ENCODE measurements at places on chromosomes 4 and X.

- DNase-seq, result no peak
Measured at GRCh38 chrX:41288641-41289040, 45.3 kb upstream of the DDX3X start.

DNA sequence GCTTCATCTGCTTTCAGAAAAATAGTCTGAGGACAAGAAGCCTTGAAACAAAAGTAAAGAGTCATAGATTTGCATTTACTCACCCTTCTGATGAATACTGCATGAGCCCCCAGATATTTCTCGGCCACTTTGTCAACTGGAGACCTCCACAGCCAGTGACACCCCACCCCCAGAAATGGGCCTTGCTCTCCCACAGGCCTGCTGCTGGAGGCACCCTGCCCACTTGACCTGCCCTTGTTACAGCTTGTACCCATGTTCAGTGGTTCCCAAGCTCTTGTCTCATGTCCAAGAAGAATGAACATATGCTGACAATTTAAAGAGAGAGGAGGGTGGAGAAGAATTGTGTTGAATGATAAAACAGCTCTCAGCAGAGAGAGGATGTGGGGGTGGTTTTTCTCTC lies 225.1 kb downstream of the DCAF12L2 start:
- no peak for DNase-seq

GRCh38 chrX:123138473-123138872 lies 45.6 kb upstream of the GRIA3 start:
- peak; percentile 43 for DNase-seq

- no peak for DNase-seq
Measured at GRCh38 chr4:175436196-175436595, 375.9 kb downstream of the GPM6A start.

DNA sequence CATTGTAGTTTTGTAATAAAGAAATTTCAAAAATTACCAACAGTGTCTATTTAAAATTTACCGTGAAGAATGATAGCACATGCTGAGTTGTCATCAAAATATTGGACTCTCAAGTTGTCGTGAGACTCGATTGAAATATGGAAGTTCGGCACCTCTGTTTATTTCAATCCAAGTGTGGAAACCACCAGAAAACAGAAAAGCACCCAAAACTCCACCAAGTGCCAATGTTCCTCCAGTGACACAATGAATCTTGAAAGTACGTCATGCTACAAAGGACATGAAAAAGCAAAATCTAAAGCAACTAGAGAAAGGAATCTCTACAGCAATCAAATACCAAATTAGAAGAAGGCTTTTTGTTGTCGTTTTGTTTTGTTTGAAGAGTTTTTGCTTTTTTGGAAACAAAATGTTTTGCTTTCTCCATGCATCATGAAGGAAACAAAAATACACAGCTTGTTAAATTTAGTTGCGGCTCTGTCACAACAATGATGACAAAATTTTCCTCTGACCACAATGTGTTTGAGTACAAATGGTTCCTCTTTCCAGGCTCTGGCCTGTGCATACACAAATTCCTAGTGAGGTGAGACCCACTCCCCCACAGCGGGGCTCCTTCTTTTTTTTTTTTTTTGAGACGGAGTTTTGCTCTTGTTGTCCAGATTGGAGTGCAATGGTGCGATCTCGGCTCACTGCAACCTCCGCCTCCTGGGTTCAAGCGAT lies 9.6 kb upstream of the IL13RA1 start:
- no peak for DNase-seq

- no peak for DNase-seq
Measured at GRCh38 chr4:68463796-68464195, 16.5 kb downstream of the TMPRSS11E start.

GRCh38 chr4:180099957-180100356 lies 2143.2 kb upstream of the TENM3 start:
- DNase-seq, result no peak

DNA sequence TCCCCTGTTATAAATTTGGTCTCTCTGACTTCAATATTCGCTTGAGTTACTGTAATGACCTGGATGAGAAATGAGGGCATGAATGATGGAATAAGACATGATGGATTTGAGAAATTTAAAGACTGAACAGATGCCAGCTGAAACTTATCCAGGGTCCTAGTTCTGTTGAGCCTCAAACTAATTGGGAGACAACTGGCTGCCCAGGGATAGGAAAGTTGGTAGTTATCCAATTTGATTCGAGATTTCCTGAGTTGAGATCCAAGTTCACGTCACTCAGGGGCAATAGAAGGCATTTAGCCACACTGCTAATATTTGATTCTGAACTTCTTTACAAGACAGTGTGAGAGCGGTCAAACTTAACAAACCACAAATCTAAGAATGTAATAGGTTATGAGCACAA lies 159.0 kb upstream of the CXCL13 start:
- no peak for DNase-seq

- DNase-seq, result no peak
Measured at GRCh38 chr4:73281396-73281795, 22.8 kb upstream of the ANKRD17 start.

DNA sequence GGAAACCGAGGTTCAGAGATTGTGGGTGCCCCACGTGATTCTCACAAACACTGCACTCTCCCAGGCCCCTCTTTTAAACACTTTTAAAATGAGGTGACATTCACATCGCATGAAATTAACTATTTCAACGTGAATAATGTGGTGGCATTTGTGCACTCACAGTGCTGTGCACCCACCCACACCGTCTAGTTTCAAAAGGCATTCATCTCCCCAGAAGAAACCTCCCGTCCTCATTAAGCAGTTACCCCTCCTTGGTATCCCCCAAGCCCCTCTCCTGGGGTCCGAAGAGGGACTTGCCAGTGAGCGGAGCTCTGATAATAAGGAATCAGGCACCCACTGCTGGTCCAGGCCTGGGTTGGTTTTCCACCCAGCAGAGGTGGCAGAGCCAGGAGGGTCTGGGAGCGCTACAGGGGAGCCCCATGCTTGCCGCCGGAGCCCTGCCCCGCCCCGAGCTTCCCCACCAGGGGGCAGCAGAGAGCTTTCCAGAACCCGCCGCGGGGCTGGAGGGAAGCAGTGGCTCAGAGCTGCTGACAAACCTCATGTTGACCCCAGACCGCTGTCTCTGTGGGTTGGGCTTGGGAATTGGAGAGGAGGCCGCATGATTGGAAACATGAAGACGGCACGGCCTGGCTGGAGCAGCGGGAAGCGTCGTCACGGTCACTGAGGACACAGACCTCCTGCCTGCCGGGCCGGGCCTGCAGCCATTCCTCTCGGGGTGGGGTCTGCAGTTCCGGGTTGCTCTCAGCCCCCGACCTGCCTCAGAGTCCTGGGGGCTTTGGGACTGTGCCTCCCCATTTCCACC lies 27.5 kb upstream of the HTRA3 start:
- no peak for DNase-seq

DNA sequence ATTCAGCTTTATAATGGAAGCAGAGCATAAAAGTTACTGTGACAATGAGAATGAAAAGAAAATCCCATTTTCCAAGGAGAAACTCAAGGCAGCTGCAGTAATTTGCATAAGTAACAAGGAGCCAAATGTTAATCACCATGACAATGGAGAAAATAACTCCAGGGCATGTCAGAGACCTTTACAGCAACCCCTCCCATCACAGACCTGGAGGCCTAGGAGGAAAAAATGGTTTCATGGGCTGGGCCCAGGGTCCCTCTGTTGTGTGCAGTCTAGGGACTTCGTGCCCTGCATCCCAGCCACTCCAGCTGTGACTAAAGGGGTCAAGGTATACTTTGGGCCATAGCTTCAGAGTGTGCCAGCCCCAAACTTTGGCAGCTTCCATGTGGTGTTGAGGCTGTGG lies 223.5 kb downstream of the NPFFR2 start:
- no peak for DNase-seq

DNA sequence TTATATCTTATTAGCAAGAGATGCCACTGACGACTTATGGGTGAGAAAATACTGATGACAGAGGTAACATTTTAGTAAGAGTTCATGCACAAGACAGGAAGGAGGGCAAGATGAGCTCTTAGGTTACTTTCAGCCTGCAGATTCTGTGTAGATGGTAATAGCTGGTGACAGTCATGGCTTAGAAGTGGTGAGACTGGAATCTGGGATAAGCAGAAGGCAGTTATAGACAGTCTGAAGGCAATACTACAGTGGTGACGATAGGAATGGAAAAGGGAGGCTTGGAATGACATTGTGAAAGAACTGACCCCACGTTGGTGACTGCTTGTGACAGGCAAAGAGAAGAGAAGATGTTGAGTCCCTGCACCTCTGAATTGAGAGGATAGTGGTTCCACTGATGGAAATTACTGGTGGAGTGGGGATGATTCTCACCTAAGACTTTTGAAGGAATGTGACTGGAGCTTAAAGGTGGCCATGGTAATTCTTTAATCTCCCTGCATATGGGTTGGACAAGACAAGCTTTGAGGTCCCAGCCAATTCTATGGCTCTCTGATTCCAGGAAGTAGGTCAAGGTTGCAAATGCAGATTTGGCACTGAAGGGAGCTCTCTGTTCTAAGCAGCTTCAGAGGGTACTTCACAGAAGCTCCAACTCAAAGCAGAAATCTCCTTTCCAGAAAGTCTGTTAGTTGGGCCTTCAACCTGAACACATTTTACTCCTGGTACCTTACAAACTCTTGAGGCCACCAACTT lies 99.7 kb downstream of the RASL11B start:
- DNase-seq, result no peak

- no peak for DNase-seq
Measured at GRCh38 chr4:176413171-176413570, 93.4 kb downstream of the SPCS3 start.

DNA sequence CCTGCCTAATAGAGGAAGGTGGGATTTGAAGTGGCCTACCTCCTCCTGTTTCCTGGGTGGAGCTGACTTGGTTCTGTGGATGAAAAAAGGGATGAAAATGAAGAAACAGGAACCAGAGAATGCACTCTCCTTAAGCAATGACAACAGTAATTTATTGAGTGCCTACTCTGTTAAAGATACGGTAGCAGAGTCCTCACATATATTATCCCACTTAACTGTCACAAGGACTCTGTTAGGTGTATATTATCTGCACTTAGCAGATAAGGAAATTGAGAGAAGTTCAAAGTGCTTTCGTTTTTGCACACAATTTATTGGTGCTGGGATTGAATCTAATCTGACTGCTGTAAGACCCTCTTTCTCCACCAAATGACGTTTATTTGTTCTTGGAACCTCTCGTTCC lies 301.2 kb downstream of the PACRGL start:
- DNase-seq, result no peak

GRCh38 chr4:86233681-86234080 lies 126.2 kb downstream of the MAPK10 start:
- no peak for DNase-seq

DNA sequence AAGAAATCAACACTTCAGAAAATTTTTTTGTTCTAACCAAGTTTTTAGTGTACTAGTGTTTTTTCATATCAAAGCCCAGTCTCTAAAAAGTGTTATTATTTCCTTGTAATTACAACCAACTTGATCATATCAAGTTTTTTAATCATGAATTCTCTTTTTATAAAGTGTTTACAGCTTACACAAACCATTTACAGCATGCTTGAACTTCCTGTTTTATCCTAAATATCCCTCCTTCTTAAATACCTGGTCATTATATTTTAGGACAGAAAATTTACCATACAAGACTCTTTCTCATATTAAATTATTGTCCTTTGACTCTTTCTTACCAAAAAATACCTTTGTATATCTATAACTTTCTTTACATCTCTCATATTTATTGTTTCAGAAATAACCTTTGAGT lies 89.4 kb upstream of the NPY2R start:
- DNase-seq, result no peak

DNA sequence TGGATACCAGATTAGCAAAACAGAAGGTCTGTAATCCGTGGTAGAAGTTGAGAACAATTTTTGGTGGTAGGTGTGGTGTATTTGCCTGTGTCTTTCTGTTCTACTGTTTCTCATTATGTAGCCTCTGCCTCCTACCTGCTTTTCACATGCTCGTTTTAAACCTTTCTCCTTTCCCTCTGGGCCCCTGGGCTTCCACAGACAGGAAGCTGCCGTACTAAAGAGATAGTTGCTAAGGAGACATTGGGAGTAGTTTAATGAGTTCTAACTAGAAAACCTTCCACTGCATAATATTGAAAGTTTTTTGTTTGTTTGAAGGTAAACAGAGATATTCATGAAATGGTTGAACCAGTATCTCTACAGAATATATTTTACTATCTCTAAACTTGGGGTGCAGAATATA lies 107.8 kb downstream of the STOX2 start:
- no peak for DNase-seq

- DNase-seq, result no peak
Measured at GRCh38 chrX:1185561-1185960, 26.9 kb downstream of the CRLF2 start.

- no peak for DNase-seq
Measured at GRCh38 chrX:110322603-110323002, 4.7 kb upstream of the AMMECR1 start.

- no peak for DNase-seq
Measured at GRCh38 chr4:110905367-110905766, 282.5 kb upstream of the PITX2 start.

GRCh38 chrX:70301716-70302115 lies 11.8 kb downstream of the KIF4A start:
- no peak for DNase-seq

DNA sequence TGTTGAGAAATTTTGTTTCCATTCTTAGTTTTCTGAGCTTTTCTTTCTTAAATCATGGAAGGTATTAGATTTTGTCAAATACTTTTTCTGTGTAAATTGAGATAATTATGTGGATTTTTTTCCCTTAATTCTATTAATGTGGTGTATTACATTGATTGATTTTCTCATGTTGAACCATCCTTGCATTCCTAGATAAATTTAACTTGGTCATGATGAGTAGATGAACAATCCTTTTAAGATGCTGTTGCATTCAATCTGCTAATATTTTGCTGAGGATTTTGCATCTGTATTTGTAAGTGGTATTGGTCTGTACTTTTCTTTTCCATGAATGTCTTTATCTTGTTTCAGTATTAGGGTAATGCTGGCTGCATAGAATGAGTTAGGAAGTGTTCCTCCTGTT lies 20.3 kb upstream of the CTBP1 start:
- no peak for DNase-seq

- DNase-seq, result no peak
Measured at GRCh38 chr4:107246761-107247160, 210.6 kb upstream of the DKK2 start.

GRCh38 chr4:76658231-76659102 lies 223.4 kb downstream of the SHROOM3 start:
- peak; percentile 95 for DNase-seq

- DNase-seq, result no peak
Measured at GRCh38 chr4:23305026-23305425, 584.8 kb downstream of the PPARGC1A start.

DNA sequence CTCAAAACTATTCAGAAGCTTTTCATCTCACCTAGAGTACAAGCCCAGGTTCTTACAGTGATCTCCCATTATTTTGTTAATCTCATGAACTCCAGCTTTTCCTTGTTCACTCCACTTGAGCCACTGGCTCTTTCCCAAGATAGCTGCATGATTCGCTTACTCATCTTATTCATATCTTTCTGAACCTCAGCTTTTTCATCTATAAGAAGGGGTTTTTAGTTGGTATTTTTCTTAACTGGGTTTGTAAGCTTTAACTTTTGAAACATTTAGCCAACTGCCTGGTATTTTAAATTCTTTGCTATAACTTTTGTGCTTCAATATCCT lies 24.0 kb downstream of the GIMD1 start:
- no peak for DNase-seq

GRCh38 chr4:120348521-120348920 lies 281.9 kb upstream of the MAD2L1 start:
- DNase-seq, result no peak

All from GM04503 (cell line).